Left forelimb (tissue), 1 donor: ENCODE measurements at places on chromosomes 3 and 15.

GRCh38 chr15:93294066-93294465, 205.1 kb upstream of the RGMA start:
- no peak for DNase-seq

GRCh38 chr15:98485451-98485850, 162.9 kb upstream of the IGF1R start:
- no peak for DNase-seq

DNA sequence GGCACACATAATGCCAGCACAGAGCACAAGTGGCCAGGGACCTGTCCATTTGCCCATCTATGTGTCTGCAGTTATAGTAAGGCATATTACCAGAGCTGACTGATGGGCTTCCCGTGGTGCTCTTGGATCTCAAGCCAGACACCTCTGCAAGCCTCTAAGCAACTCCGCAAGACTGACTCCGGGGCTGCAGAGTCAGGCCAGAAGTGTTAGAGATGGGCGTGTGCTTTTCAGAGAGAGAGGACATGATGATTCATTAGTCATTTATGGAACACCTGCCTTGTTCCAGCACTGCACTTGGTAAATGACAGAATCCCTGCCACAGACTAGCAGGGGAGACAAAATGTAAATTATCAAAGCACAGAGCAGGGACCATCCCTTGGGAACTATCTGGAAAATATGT, 559.0 kb downstream of the PDCD6IP start:
- no peak for DNase-seq

DNA sequence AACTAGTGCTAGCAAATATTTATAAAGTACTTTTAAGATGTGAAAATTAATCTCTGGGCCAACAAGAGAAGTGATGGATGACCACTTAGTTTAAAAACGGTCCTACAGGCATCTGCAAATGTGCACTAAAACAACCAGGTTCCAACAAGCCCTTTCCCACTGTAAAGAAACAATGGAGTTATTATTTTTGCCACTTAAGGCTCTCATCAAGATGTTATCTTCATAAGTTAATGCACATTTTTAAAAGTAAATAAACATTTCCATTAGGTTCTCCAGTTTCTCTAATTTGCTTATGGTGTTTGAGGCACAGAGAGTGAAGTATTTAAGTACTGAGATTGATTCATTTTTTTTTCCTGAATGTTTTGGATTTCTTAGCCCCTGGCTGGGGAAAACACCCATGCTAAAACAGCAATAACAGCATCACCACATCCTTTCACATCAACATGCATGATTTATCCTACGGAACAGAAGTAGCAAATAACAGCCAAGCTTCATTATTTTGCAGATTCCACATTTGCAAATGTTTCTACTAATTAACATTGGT, 20.8 kb downstream of the ABI3BP start:
- DNase-seq: no peak

- no peak for DNase-seq
These were observed 59.6 kb upstream of the ZBTB38 start for GRCh38 chr3:141308588-141309218.

- no peak for DNase-seq
These were observed 1.8 kb downstream of the HDGFL3 start for GRCh38 chr15:83205725-83206324.

GRCh38 chr3:27617552-27617951, 104.6 kb downstream of the EOMES start:
- no peak for DNase-seq

DNA sequence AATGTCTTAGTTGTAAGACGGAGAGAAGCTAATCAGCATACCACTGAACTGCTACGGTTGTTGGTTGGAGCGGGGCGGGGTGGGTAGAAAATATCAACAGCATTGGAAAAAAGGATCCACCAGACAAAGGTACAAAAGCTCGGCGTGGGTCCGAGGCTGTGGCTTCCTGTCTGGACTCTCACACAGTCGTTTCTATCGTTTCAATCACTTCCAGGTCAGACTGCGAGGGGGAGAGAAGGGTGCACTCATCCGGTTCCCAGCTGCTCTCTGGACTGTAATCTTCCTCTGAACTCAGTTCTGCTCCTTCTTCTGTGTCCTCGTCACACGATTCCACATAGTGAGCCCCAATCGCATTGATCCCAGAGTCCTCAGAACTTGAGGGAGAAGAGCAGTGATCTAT, 70.0 kb downstream of the C3orf70 start:
- no peak for DNase-seq

DNA sequence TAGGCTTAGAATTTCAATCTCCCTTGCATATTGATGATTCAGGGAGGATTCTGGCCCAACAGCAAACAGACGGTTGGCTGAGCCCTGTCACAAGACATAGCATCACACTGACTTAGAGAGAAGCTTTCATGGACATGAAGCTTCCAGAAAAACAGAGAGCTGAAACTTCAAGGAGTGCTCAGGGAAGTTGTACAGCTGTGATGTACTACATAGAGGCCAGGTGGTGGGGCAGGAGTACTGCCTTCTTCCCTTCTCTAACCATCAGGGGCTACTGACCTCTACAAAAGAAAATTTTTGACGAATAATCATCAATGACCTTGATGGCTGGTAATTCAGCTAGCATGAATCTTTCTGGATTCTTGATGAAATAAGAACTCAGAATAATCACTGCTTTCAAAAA, 378.5 kb downstream of the ERC2 start:
- DNase-seq: no peak
